ENCODE measurements at places on chromosomes 3 and 15.

DNA sequence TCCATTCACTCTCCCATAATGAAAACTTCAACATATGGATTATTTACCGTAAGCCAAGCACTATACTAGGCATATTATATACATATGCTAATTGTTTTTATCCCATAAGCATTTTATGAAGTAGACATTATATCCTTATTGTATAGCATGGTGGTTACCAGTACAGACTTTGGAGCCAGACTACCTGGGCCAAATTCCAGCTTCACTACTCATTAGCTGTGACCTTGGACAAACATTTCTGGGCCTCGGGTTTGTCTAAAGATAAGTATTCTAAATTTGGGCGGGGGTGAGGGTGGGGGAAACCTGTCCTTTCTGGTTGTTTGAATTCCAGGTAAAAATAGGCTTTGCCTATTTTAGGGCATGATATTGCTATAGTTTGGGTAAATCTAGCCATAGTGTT, 66.5 kb upstream of the P2RY1 start:
- no peak for DNase-seq

DNA sequence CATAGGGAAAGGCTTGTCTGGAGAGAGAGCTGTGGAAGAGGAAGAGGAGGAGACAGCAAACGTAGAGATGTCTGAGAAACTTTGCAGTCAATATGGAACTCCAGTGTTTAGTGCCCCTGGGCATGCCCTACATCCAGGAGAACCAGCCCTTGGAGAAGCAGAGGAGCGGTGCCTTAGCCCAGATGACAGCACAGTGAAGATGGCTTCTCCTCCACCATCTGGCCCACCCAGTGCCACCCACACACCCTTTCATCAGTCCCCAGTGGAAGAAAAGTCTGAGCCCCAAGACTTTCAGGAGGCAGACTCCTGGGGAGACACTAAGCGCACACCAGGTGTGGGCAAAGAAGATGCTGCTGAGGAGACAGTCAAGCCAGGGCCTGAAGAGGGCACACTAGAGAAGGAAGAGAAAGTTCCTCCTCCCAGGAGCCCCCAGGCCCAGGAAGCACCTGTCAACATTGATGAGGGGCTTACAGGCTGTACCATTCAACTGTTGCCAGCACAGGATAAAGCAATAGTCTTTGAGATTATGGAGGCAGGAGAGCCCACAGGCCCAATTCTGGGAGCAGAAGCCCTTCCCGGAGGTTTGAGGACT, 6.9 kb downstream of the MAP1A start:
- DNase-seq = no peak

DNA sequence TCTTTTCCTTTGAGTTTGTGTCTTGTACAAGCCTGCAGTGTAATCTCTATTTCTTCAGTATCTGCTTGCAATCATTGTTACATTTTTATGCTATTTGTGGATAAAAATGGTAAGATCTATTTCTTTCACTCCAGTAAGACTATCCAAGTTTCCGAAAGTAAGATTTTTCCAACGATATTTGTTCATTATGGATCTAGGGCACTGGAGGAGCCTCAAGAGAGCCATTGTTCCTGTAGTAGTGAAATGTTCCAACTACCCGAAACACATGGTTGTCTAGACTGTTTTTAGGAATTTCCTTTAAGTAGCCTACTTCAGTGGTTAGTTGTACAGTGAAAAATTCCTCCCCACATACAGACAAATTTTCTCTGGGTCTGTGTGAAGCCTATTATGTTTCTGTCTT, 597.4 kb downstream of the RSL24D1 start:
- no peak for DNase-seq

GRCh38 chr3:73604451-73604850, 20.3 kb downstream of the PDZRN3 start:
- DNase-seq = no peak
